Stimulated activated CD4-positive, alpha-beta T cell treated with anti-CD3 and anti-CD28 coated beads, TNF-alpha, amount 100 ng/mL, for 1 hour (primary cell): ENCODE measurements at places on chromosomes 12 and 14.

GRCh38 chr12:738712-739111, 13.7 kb upstream of the WNK1 start:
- DNase-seq, result no peak

GRCh38 chr12:132029503-132030300, 80.0 kb downstream of the EP400 start:
- DNase-seq, result no peak

DNA sequence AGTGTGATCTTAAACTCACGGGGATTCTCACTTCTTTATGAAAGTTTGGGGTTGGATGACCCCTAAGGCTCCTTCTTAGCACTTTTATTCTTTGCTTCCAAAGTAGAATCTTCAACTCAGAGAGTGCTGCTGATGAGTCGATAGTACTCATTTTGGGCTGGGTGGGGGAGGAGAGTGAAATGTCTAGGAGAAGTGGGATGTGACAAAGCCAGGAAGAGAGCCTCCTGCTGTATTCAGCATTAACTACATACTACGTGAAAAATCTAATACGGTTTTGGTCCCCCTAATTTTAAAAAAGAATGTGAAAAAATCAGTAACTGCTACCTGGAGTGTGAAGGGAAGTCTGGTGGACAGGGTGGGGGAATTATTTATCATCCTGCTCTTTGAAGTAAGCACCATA, 148.3 kb downstream of the SAMD4A start:
- DNase-seq, result no peak

- no peak for DNase-seq
Observed at GRCh38 chr12:67989184-67989920, at the start of gene IFNG-AS1. Gene IFNG-AS1 (plus strand): TSS chr12:67989447.

- no peak for DNase-seq
Observed at GRCh38 chr14:20295067-20295466, 10.7 kb downstream of the TTC5 start.

DNA sequence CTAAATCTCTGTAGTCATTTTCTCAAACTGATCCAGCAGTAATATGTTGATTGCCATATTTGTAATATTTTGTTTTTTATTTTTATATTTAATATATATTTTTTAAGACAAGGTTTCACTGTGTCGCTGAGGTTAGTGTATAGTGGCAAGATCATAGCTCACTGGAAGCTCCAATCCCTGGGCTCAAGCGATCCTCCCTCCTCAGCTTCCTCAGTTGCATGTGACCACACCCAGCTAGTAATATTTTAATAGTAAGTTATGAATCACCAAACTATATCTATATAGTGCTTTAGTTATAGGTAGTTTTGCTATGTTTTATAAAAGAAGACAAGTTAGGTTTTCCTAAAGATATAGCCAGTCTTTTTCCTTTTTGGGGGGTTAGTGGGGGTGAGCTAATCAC, 22.0 kb upstream of the LRIG3 start:
- DNase-seq, result no peak

GRCh38 chr12:111462210-111462769, 56.6 kb downstream of the SH2B3 start:
- DNase-seq, result no peak

- no peak for DNase-seq
Observed at GRCh38 chr12:3530548-3530947, 39.5 kb downstream of the PRMT8 start.
